Erythroblast (primary cell): ENCODE measurements at places on chromosomes 11 and 22.
A peak's percentile ranks its signal among the peaks of the same experiment; 100 is the strongest.

DNA sequence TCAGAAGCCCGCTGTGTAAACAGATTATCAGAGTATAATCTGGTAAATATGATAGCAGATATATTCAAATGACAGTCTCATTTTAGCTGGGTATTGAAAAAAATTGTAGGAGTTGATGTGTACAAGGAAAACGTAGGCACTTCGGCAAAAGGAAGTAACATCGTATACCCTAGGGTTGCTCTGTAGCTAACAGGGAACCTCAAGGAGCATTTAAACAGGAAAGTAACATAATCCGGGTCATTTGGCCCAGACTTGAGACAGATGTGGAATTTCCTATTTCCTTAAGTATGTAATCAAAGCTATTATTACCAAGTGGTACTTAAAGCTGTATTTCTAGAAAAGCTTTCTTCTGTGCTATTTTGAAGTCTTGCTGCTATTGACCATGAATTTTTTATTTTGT, 215.6 kb downstream of the DDX10 start:
- DNase-seq = no peak

DNA sequence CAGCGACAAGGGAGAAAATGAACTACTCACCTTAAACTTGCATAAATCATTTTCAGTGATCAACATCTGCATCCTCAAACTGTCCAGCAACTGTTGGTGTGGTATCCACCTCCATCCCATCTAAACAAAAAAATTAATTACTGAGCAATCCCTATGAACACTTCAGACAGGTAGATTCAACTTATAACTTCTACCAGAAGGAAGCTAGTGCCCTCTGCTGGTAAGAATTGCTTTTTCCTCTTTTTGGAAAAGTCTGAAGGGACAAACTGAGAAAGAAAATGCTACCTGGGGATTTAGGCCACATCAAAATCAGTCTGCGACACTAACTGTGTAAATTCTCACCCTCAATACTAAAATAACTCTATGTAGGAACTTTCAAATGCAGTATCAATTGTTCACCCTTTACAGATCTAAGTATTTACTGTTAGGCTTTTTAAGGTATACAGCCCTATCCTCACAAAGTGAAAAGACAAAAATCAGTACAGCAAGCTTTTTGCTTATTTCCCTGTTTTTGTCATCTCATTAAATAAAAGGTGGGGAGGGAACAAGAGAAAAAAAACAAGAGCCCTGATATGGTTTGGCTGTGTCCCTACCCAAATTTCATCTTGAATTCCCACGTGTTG, 17.9 kb downstream of the CLNS1A start:
- DNase-seq = peak; percentile 60

DNA sequence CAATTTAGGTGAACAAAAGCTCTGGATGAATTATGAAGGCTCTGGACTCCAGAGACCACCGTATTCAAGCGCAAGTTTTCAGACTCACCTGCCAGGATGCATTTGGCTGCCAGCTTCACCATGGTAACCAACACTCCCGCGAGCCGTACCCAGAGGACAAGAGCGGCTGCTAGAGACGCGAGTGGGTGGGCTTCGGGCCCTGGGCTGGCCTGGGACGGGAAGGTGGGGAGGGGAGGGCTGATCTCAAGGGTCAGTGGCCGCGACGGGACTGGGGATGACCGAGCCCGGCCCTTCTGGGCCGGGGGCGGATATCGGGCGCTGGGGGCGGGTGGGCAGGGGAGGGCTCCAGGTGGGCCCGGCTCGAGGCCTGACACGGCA, 344 bp downstream of the IFT27 start:
- peak; percentile 50 for DNase-seq

GRCh38 chr11:30823119-30823518, 237.0 kb upstream of the MPPED2 start:
- DNase-seq = no peak

DNA sequence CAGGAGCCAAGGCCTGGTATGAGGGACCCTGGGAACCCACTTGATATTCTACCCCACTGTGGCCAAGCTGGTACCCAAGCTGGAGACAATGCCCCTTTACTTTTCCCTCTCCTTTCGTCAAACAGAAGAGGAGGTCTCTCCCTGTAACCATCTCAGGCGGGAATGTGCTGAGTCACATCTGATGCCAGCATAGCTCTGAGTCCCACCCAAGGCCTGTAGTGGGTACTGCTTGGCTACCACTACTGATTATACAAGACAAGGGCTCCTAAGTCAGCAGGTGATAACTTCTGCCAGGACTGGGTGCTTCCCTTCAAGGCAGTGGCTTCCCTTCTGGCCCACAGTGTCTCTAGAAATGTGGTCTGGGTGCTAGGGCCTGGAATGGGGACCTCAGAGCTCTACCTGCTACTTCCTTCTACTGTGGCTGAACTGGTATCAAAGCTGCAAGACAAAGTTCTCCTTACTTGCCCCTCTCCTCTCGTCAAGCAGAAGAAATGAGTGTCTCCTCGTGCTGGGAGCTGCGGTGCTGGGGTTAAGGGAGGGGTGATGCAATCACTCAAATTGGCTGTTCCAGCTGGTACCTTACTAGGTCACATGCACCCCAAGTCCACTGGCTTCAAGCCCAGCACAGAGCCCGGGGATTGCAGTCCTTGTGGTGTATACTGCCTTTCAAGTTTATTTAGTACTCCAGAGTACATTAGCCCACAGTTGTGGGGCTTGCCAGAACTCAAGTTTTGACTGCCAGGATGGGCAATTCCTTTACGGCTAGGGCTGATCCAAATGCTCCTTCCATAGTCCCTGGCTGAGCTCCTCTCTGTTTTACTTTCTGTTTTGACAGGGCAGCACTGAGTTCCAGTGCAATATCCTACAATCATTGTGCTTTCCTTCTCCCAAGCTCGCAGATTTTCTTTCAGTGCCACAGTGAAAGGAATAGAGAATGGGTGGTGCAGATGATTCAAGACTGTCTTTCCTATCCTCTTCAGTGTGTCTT, 419.7 kb upstream of the CNTN5 start:
- peak; percentile 47 for DNase-seq

GRCh38 chr11:12126344-12127019, 16.1 kb downstream of the MICAL2 start:
- DNase-seq = no peak

- DNase-seq = no peak
Measured at GRCh38 chr11:35088676-35089075, 50.3 kb upstream of the CD44 start.

- no peak for DNase-seq
Measured at GRCh38 chr11:60362241-60362640, 16.1 kb upstream of the MS4A7 start.

- DNase-seq = no peak
Measured at GRCh38 chr22:47616396-47617020, 854.1 kb downstream of the TBC1D22A start.

- no peak for DNase-seq
Measured at GRCh38 chr11:34407121-34407813, 31.5 kb upstream of the CAT start.

GRCh38 chr11:82848829-82849228, 51.4 kb downstream of the PRCP start:
- DNase-seq = no peak

GRCh38 chr11:6057452-6057851, 26.9 kb upstream of the OR56A1 start:
- DNase-seq = no peak

DNA sequence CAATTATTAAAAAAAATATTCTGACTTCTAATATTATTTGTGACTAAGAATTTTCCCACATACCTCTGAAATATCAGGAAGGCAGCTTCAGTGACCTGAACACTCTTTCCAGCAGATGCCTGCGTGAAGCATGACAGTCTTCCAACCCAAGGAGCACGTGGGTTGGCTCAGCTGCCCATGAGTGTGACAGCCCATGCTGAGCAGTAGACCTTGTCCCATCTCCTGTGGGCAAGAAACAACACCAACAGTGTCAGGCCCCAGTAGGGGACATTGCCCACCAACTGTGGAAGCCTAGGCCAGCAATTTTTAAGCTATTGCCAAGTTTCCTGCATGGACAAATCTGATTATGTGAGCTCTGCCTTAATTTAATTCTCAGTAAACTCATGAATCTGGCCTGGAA, 66.4 kb upstream of the OLFML1 start:
- DNase-seq = no peak

DNA sequence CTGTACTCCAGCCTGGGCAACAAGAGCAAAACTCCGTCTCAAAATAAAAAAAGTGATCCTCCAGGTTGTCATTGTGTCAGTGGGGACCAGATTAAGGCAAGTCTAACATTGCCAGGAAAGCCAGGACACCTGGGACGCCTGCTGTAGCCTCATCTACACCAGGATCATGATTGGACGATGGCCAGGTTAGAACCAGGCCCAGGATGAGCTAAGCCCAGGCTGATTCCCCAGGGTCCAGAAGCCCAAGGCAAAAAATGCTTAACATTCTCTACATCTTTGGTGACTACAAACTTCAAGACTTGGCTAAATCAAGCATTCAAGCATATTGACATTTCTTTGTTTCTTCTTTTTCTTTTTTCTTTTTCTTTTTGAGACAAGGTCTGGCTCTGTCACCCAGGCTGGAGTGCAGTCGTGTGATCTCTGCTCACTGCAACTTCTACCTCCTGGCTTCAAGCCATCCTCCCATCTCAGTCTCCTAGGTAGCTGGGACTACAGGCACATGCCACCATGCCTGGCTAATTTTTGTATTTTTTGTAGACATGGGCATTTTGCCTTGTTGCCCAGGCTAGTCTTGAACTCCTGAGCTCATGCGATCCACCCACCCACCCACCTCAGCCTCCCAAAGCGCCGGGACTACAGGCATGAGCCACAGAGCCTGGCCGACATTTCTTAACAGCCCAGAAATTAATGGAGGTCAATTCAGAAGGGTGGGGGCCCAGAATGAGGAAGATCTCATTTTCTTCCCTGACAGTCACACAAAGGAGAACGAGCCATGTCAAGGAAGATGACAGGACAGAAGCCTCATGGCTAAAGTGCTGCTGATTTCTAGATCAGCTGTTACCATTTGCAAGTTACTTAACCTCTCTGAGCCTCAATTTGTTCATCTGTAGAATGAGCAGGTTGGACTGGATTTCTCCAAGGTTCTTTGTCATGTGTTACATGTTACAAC, 12.5 kb upstream of the PTPRJ start:
- no peak for DNase-seq

GRCh38 chr11:114438303-114438702, 964 bp upstream of the REXO2 start:
- DNase-seq = no peak

- no peak for DNase-seq
Measured at GRCh38 chr22:46732041-46732379, 6.0 kb downstream of the CERK start.

GRCh38 chr11:100683126-100683525, 4.0 kb upstream of the ARHGAP42 start:
- no peak for DNase-seq

DNA sequence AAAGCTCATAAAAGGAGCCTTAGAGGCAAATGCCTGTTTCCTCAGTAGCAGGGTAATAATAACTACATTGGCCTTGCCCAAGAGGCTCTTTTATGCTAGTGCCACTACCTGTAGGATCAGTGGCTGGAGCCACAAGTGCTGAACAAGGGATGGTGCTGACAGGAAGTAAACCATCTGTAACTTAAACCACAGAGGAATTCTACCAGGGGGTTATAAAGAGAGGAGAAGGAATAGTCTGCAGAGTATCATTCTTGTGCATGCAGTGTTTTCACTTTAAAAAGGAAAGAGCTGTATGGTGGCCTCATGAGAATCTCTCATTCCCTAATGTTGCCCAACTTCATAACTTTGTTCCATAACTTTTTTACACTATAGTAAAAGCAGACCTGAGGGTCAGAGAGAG, 168.1 kb downstream of the DBX1 start:
- DNase-seq = no peak

GRCh38 chr11:65918211-65919140, at the start of gene C11orf68:
TSS of gene C11orf68 (minus strand) at chr11:65919062. CDS start at chr11:65919031, 31 bp downstream.
- DNase-seq = no peak

GRCh38 chr22:26115266-26115665, 54.0 kb upstream of the SEZ6L start:
- no peak for DNase-seq

GRCh38 chr22:39954584-39955055, 5.6 kb upstream of the TMA7B start:
- DNase-seq = no peak

DNA sequence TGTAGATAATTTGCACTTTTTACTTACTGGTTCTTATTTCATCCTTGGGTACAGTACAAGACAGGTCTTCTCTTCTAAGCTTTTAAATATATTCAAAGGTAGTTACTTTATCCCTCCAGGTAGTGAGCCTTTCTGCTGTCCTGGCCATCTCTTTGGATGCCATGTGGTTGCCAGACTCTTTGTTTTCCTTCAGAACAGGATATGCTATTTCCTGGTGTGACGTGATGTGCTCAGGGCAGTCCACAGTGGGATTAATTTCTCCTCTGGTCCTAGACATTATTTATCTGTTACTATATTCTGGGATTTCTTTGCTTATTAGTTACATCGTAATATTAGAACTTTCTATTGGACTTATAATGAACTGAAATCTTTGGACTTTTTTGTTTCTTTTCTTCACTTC, 63.7 kb downstream of the PPP6R3 start:
- no peak for DNase-seq

GRCh38 chr11:66559866-66560676, 8.3 kb downstream of the CTSF start:
- no peak for DNase-seq

- DNase-seq = no peak
Measured at GRCh38 chr11:12864316-12865156, 144.6 kb upstream of the RASSF10 start.

GRCh38 chr22:30685178-30685577, 9.5 kb upstream of the OSBP2 start:
- DNase-seq = no peak

GRCh38 chr11:70032470-70032795, 45.7 kb upstream of the ANO1 start:
- no peak for DNase-seq

- no peak for DNase-seq
Measured at GRCh38 chr11:120182372-120182771, 28.5 kb upstream of the OAF start.

- DNase-seq = no peak
Measured at GRCh38 chr22:44193535-44193891, 12.8 kb downstream of the PARVG start.

GRCh38 chr22:23200898-23201297, 20.6 kb downstream of the BCR start:
- no peak for DNase-seq

DNA sequence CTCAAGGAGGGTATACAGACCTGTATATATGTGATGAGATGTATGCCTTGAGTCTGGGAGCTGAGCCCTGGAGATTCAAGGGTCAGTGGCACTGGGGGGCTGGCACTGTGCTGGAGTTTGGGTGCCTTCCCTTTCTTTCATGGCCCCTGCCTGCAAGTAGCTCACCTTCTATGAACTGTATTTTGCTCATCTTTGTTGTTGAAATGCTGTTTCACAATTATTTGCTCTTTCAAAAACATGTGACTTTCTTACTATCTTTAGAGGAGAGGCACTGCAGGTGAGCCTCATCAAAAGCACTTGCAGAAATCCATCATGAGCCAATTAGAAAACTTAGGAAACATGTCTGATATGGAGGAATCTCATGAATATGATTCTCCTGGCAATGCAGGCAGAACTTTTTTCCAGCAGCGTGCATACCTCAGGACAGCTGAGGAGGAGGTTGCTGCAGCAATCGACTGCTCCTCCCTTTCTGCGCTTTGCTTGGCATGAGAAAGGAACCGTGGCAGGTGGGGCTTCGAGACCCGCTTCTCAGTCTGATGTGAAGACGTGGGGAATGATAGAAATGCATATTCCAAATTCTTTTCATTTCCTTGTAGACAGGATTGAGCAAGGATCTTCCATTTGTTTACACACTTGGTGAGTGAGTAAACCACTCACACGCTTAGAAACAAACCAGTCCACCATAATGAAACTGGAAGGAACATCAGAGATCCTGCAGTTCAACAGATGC, 178.4 kb upstream of the E2F8 start:
- no peak for DNase-seq

- DNase-seq = peak; percentile 35
Measured at GRCh38 chr11:118353084-118353710, 6.2 kb upstream of the UBE4A start.
